ENCODE measurements at places on chromosomes 3 and 15. TPM values are rescaled to one million over a fixed set of nuclear protein-coding genes. Genes with fewer than 3 reads are reported as not detected.

GOLGA8J gene
- not detected for total RNA-seq

LTK gene
- total RNA-seq, result 0.06 TPM

PTPRG gene
- total RNA-seq, result 2.6 TPM

ATP13A4 gene
- not detected for total RNA-seq

CLDN1 gene
- total RNA-seq, result 18.2 TPM

SENP8 gene
- total RNA-seq, result 2.1 TPM

PGBD4 gene
- total RNA-seq, result 1.6 TPM

ABHD5 gene
- total RNA-seq, result 19.8 TPM

HGD gene
- total RNA-seq, result 24.8 TPM

GUCA1C gene
- not detected for total RNA-seq

SELENOS gene
- total RNA-seq, result 160 TPM

BCL2A1 gene
- total RNA-seq, result 17.9 TPM

SSUH2 gene
- total RNA-seq, result 1.2 TPM

MED12L gene
- total RNA-seq, result 0.41 TPM

GP9 gene
- total RNA-seq, result not detected

BFSP2 gene
- not detected for total RNA-seq

PCLAF gene
- total RNA-seq, result 115 TPM

GOLGA8A gene
- total RNA-seq, result 6.9 TPM

ARRDC4 gene
- 0.20 TPM for total RNA-seq

CLRN1 gene
- not detected for total RNA-seq

DUOX1 gene
- not detected for total RNA-seq

UROC1 gene
- total RNA-seq, result not detected

WDR72 gene
- 5.8 TPM for total RNA-seq

GPR87 gene
- total RNA-seq, result 2.2 TPM

GOLGA6D gene
- not detected for total RNA-seq

ACP3 gene
- not detected for total RNA-seq

RTP3 gene
- total RNA-seq, result not detected

CLEC3B gene
- total RNA-seq, result not detected

ZDHHC23 gene
- 3.2 TPM for total RNA-seq

SLC6A20 gene
- 0.04 TPM for total RNA-seq

CHL1 gene
- not detected for total RNA-seq

COL6A5 gene
- not detected for total RNA-seq

Measured in A549 treated with dexamethasone at 1 μM for 4 hours (cell line).